ENCODE measurements at places on chromosomes 7 and 10. TPM values are rescaled to one million over a fixed set of nuclear protein-coding genes. Genes with fewer than 3 reads are reported as not detected.

DNA sequence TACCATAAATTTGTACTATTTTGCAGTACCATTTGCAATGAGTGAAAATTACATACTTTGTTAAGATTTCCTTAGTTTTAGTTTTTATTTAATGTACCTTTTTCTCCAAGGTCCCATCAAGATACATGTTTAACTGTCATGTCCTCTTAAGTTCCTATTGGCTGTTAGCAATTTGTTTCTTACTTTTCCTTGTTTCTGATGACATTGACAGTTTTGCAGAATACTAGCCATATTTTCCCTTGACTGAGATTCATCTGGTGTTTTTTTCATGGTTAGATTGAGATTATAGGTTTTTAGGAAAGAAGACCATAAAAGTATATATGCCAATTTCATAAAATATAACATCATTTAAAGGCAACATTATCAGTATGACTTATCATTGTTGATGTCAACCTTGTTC lies 376.8 kb upstream of the STEAP1 start:
- DNase-seq: no peak

DNA sequence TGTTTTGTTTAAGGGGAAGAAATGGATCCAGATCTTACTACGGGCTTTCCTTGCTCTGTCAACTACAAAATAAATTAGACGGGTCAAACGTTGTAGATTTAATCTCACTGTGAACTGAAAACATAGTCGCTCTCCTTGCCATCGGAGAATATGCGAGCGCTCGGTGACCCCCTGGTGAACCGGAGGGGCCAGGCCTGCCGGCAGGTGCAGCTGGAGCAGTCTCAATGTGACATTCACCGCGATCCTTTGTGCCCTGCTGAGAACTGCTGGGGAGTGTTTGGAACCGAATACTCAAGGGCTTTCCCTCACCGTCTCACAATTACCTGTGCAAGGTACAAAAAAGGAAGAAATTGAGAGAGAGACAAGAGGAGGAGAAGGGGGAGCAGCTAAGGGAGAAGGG lies 174.1 kb upstream of the GPR26 start:
- no peak for DNase-seq

GRCh38 chr10:61898435-61898778 lies 3.1 kb upstream of the ARID5B start:
- no peak for DNase-seq

C10orf53 gene
- not detected for total RNA-seq

DNA sequence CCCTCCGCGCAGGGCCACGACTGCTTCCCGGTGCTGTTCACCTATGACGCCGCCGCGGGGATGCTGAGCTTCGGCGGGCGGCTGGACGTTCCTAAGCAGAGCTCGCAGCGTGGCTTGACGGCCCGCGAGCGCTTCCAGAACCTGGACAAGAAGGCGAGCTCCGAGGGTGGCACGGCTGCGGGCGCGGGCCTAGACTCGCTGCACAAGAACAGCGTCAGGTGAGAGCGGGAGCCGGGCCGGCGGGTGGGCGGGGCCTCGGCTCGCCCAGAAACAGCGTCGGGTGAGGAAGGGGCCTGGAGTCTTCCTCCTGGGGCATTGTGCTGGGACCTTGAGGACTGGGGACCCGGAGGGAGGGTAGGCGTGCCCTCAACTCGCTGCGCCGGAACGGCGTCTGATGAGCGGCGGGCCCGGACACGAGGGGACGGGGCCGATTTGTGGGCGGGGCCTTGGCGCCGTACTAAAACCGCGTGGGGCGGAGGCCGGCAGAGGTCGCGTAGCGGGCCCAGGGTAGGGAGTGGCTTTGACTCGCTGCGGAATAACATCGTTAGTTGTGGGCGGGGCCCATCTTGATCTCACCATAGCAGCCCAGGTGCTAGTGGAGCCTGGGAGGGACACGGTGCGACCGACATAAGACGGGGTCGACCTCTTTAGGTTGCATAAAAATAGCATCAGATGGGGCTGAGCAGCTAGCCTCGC lies 15.6 kb downstream of the PDAP1 start:
- peak; percentile 69 for DNase-seq

TRIM74 gene
- not detected for total RNA-seq

NACAD gene
- total RNA-seq: 1.3 TPM

GRCh38 chr10:17905491-17905890 lies 46.2 kb upstream of the SLC39A12 start:
- DNase-seq: no peak

SEMA3C gene
- total RNA-seq: 203 TPM

GRCh38 chr7:48563334-48563733 lies 361.0 kb upstream of the CDC14C start:
- DNase-seq: no peak
